Renal cortical epithelial cell (primary cell): ENCODE measurements at places on chromosomes 5 and 9. TPM values are rescaled to one million over a fixed set of nuclear protein-coding genes. Genes with fewer than 3 reads are reported as not detected.
A peak's percentile ranks its signal among the peaks of the same experiment; 100 is the strongest.

DNA sequence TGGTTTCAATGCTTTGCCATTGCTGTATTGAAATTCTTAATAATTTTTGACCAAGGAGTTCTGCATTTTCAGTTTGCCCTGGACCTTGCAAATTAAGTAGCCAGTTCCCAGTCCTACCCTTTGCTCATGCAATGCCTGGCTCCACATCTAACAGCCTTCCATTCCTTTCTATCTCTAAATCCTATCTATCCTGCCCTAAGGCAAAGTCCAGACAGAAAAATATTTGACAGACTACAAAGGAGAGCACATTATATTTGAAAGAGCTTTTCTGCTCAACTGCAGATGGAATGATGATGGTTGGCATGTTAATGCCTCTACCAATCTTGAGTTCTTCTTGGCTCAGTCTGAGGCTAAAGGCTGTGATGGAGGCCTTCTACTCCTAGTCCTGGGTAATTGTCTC, 15.5 kb downstream of the SLC22A4 start:
- DNase-seq, result no peak

GRCh38 chr9:113222482-113222841, 1.1 kb downstream of the SLC31A1 start:
- peak; percentile 45 for DNase-seq

GRCh38 chr9:136160381-136160841, 41.7 kb upstream of the TMEM250 start:
- no peak for DNase-seq

SLC4A9 gene
- total RNA-seq, result not detected in 2 replicates

- DNase-seq, result no peak
Measured at GRCh38 chr9:99370376-99370775, 148.3 kb downstream of the SEC61B start.

DNA sequence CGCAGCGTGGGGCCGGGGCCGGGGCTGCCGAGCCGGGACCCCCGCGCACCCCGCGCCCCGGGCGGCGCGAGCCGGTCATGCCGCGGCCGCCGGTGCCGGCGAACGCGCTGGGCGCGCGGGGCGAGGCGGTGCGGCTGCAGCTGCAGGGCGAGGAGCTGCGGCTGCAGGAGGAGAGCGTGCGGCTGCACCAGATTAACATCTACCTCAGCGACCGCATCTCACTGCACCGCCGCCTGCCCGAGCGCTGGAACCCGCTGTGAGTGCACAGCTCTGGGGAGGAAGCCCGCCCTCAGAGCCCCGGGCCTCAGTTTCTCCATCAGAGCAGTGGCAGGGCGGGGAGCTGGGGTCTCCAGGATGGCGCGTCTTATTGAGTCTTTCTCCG, 335 bp downstream of the GALNT12 start:
- DNase-seq, result no peak

NKD2 gene
- total RNA-seq, result 0.10 TPM in 1 of 2 replicates, not detected in the other

HAVCR1 gene
- 289 and 397 TPM in 2 replicates for total RNA-seq

DNA sequence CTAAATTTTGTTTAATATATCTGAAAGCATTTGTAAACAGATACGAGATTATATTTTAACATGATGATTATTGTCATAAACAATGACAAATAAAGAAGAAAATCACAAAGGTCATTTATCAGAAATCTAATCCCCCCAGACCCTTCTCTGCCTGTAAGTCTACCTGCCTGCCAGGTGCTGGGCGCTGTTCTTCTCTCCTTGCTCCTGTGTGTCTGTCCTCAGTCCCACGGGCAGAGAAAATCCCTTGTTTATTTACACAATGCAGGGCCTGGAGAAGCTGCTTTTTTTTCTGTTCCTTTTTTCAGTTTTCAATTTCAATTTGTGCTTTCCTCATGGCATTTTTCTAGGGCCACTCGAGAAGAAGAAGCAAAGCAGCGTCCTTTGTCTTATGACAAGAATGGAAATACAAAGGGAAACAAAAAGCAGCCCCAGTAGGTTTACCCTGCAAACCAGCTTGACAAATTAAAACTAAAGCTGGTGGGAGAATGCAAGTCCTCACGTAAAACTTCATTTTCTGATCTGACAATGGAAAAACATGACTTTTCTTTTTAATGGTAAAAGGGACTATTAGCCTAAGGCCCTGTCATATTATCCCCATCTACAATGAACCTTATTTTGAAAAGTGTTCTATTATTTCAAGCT, 282.4 kb upstream of the KLF9 start:
- DNase-seq, result no peak

NRG2 gene
- total RNA-seq, result 0.45 and 0.52 TPM in 2 replicates

DNA sequence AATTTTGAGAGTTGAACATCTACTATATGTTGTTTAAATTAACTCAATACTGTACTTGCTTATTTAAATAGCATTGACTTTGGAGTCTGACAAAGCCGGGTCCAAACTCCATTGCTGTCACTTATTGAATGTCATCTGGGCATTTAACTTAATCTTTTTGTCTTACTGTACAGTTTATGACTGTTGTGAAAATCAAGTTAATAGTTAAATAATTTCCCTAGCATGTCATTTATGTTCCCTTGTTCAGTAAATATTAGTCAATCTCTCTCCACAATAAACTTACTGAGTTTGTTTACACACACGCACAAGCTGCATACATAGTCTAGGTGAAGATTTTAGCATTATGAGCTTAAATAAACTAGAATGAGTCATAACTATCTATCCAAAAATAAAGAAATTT, 6.3 kb upstream of the UGCG start:
- no peak for DNase-seq

PFN3 gene
- not detected in 2 replicates for total RNA-seq

- no peak for DNase-seq
Measured at GRCh38 chr5:82320966-82321365, 42.8 kb upstream of the RPS23 start.

FGD3 gene
- total RNA-seq, result 0.35 and 0.52 TPM in 2 replicates

GABRP gene
- total RNA-seq, result 0.35 and 0.45 TPM in 2 replicates

DNA sequence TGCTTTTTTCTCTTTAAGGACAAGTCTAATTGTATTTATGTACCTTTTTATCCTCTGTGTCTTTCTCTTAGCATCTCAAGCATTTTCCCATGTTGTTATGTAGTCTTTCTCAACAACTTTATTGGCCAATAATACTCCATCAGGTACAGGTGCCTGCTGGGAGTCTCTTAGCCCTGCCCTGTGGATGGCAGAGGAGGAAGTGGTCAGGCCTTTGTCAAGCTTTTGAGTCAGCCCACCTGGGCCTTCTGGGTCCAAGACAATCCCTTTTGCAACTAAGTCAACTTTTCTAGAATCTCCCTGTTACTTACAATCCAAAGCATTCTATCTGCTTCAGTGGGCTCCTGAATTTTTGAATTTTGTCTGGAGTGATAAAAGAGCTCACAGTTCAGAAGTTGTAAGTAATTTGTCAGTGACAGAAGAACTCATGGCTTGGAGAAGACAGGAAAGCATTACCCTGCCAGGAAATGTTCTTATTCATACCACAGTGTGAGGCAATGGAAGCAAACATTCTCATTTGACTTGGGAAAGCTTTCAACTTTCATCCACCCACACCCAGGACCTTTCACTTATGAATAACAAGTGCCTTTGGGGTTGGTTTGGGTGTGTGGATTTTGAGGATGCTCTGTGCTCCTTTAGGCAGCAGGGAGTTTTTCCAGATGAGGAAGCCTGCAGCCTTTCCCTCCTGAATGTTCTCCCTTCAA, 200.0 kb upstream of the S1PR3 start:
- DNase-seq, result peak; percentile 93

PSAT1 gene
- 41.7 and 87.6 TPM in 2 replicates for total RNA-seq

DNA sequence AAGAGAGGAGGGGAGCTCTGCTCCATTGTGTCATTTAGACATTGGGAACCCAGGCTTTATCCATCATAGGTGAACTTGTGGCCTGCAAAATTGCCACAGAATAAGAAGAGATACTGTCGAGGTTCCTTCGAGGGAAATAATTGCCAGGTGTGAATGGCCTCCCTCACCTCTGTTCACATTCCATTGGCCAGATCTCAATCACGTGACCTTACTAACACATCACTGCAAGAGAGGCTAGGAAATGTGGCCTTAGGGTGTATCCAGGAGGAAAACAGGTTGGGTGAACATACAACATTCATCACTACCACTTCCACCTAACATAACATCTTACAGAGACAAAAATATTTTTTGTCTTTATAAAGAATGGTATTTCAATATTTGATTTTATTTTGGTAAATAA, 182.1 kb downstream of the FBXL7 start:
- no peak for DNase-seq

GRCh38 chr9:127822108-127822507, 19.4 kb downstream of the FPGS start:
- DNase-seq, result no peak

ABO gene
- total RNA-seq, result 0.17 and 4.5 TPM in 2 replicates

GRCh38 chr5:89081360-89081759, 198.4 kb upstream of the MEF2C start:
- no peak for DNase-seq

- no peak for DNase-seq
Measured at GRCh38 chr9:117835798-117836197, 131.6 kb downstream of the TLR4 start.

GRCh38 chr5:67606586-67606947, 410.0 kb upstream of the CD180 start:
- no peak for DNase-seq

ENTPD2 gene
- 0.17 and 0.35 TPM in 2 replicates for total RNA-seq

DNA sequence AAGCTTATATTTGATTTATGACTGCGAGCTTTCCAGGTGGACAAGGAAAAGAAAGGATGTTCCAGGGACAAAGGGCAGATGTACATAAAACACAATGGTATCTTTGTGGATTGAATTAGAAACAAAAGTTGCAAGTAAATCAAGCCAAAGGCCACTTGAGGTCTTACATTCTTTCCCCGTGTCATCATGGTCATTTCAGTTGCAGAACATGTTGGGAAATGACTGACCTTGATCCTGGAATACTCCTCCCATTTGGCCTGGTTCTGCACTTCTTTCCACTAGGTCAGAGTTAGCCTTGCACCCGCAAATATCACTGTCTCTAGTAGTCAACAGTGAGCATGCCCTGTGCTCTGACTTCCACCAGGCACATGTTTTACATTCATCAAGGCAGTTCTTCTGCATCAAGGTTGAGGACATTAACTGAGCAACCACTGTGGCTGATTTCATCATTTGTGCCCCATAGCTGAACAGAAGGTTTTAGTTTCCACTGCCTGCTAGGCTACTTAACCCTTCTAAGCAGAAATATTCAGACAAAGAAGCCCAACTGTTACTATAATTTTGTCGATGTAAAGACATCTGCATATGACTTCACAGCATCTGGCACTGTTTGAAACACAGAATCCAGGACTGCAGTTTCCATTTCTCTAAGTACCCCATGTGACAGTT, 1161.7 kb upstream of the DMAC1 start:
- peak; percentile 4 for DNase-seq

- DNase-seq, result no peak
Measured at GRCh38 chr9:73154271-73154670, 2.6 kb downstream of the ANXA1 start.

GRCh38 chr5:40962207-40962955, 53.1 kb downstream of the C7 start:
- no peak for DNase-seq

DNA sequence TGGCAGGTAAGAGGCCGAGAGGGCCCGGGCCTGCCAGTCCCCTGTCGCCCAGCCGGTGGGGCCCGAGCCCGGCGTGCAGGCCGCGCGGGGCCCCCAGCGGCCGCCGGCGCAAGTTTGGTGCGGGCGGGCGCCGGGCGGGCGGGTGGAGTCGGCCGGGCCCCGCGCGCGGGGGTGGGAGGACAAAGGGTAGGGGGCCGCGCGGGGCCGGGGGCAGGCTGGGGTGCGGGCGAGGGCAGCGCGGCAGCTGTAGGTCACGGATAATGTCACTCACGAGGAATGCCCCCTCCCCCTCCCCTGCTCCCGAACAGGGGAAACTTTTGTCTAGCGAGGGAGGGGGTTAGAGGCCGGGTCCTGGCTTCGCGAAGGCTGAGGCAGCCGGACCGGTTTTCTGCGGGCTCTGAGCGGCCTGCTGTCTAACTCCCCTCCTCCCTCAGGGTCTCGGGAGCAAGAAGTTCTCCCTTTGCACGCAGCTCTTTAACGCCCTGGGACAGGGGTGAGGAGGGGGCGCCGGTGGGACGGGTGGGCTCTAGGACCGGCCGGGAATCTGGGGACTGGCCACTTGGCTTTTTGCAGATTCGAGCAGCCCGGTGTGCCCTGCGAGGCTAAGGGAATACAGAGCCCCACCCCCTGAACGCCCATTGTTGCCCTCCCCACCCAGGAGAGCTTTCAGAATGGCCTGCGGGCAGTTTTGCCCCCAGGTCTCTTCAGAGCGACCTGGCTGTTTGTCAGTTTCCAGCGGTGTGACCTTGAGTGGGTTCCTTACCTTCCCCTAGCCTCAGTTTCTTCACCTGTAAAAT, 21.3 kb upstream of the NDST1 start:
- DNase-seq, result no peak

DNA sequence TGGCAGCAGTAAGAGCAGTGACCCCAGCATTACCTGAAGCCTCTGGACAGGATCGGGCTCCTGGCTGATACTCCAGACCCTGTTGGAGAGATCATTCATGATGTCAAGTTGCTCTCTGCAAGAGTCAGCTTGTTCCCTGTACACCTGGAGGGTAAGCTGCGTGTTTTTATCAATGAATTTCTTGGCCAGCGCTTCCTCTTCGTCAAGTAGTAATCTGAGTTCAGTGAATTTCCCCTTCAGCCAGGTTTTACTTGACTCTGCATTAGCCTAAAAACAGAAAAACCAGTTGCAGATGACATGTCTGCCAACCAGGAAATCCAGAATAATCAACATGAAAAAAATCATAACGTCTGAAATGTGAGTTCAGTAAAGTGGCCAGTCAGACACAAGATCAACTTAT, 19.1 kb downstream of the TRIM14 start:
- DNase-seq, result no peak

CDKN2B-AS1 gene
- total RNA-seq, result 3.9 and 4.7 TPM in 2 replicates

C9orf50 gene
- 0.05 TPM in 1 of 2 replicates, not detected in the other for total RNA-seq

DNA sequence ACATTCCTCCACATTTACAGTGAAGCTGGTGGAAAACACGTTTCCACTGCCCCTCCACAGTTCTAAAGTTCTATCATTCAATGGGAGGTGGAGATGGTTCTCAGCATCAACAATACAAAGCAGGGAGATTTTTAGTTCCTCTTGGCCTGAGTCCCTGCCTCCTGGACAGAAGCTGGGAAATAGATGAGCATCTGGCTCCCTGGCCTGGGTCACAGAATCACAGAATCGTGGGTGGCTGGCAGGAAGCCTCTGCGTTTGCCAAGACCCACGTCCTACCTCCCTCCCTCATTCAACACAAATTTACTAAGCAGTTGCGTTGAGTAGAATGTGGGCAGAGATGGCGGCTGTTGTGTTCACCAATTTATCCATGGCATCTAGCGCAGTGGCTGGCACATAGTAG, 5.2 kb upstream of the PPARGC1B start:
- DNase-seq, result no peak

DNA sequence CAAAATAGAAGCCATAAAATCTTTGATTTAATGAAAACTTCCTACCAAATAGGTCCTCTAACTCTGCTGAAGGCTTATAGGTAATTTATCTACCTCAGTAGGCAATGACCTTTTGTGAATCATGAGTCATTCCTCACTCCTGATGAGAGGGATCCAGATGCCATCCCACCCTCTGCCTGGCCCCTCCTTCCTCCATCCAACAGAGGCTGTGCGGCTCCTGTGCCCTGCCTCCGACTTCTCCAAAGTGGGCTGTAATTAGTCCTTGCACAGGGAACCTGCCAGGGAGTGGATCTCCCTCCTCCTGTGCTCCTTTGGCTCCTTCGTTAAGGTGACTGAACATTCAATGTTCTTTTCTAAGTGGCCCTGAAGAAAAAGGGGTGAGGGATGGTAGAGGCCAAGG, 213.9 kb upstream of the TBCA start:
- DNase-seq, result no peak

C9 gene
- total RNA-seq, result 0.20 TPM in 1 of 2 replicates, not detected in the other
